ENCODE measurements at places on chromosomes 12 and 14.

- no peak for DNase-seq
Measured at GRCh38 chr12:69083689-69084088, 150.7 kb upstream of the CPM start.

DNA sequence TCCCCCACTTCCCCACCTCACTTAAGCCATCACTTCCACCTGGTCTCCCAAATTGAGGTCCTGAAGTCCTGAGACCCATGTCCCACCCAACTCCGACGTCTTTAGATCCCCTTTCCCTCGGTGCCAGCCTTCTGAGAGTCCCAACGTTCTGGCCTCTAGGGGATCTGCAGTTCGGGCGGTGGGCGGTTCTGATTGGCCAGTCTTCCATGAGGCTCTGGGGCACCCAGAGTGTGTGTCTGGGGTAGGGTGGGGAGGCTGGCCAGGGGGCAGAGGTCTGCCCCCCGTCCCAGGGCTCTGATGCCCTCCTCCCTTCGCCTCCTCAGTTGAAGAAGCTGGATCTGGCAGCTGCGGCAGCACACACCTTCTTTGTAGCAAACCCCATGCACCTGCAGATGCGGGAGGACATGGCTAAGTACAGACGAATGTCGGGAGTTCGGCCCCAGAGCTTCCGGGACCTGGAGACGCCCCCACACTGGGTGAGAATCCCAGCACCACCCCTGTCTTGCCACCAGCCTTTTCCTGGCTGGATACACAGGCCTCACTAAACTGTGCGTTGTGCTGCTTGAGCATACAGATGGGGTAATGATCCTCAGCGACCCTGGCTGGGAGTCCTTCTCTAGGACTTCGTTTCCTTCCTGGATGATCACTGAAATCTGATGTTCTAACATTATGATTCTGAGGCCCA is 1.5 kb downstream of the P3H3 start:
- no peak for DNase-seq

DNA sequence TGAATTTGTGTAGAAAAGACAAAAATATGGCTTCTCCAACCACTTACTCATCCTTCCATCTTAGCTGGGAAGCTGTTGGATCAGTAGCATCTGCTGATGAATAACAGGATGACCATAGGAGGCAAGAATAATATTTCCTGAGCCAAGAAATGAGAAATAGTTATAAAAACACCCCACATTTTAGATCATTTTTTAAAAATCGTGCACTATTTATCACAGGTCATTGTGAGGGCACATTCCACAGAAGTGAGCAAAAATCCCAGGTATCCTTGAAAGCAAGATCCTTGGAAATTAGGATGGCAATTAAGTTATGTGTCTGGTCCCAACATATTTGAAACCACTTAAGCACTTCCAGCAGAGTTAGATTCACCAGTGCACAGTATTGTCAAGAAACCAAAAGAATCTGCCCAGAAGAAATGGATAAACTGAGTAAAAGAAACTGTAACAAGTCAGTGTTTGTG is 8.4 kb downstream of the FAR2 start:
- no peak for DNase-seq

DNA sequence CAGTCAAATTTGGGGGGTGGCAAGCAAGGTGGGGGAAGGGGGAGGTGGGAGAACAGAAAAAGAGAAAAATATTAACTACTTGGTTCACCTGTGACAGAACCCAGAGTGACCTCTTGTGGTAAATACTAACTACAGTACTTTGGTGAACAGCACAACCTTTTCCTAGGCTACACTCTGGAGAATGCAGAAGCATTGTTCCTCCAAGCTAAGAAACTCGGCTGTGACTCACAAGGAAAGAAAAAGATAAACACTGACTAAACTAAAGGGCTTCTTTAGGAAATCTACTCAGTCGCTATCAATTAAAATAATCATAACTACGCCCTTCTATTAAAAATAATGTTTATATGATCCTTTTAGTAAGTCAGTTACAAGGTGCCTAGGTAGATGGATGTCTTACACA is 5.4 kb downstream of the KCNH5 start:
- DNase-seq: no peak

GRCh38 chr14:85533861-85534291 is 3.9 kb downstream of the FLRT2 start:
- no peak for DNase-seq

Data from substantia nigra (tissue), 51 donors.